ENCODE measurements at places on chromosomes 2 and 18.

DNA sequence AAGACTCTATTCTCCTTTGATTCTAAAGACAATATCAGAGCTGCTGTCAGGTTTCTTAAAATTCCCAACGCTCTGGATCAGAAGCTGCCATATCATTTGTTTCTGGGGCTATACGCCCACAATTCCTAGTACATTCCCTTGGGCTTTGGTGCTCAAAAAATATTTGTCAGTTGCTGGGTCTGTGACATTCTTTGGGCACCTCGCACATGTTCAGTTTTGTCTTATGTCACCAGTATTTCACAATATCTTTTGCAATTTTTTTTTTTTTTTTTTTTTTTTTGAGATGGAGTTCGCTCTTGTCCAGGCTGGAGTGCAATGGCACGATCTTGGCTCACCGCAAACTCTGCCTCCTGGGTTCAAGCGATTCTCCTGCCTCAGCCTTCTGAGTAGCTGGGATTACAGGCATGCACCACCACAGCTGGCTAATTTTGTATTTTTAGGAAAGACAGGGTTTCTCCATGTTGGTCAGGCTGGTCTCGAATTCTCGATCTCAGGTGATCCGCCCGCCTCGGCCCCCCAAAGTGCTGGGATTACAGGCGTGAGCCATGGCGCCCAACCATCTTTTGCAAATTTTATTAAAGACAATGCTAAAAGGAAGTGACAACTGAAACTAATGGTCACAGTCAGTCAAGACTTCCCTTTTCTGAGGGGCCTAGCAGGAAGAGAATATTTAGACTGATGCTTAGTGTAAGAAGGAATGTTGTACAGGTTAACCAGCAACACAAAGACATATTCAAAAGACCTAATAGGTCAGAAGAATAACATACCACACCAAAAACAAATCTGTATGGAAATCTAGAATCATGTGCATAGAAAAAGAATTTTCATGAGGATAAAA, 6.8 kb downstream of the ZNF397 start:
- DNase-seq, result no peak

- peak; percentile 25 for DNase-seq
Measured at GRCh38 chr2:142841788-142842187, 35.7 kb upstream of the KYNU start.

DNA sequence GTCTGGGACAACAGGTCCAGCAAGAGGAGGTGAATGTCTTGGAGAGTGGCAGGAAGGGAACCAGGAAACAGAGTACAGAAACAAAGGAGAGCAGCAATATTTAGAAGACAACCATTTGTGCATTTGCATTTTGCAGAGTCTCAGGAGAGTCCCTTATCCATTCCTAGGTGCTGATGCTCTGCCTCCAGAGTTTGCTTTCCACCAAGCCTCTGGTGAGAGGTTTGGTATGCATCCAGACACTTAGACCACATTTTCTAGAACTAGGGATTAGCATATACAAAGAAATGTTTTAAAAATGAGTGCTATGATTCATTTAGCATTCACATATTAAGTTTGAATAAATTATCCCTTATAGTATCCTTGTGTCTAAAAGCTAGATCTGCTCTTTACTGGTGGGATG, 18.5 kb upstream of the LRATD1 start:
- no peak for DNase-seq

DNA sequence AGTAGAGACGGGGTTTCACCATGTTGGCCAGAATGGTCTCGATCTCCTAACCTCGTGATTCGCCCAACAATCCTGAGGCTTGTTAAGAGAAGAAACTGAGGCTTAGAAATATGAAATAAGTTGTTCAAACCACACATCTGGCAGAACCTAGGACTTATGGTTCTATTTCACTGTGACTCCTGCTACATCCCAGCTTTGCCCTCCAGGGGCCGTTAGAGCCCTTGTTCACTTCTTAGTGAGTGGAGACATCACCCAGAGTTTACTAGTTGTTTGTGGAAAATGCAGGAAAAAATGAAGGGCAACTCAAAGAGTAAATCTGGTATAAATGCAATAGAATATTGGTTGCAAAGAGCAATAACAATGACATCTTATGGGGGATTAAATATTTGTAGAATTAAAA, 43.9 kb downstream of the MARCHF4 start:
- DNase-seq, result peak; percentile 59

DNA sequence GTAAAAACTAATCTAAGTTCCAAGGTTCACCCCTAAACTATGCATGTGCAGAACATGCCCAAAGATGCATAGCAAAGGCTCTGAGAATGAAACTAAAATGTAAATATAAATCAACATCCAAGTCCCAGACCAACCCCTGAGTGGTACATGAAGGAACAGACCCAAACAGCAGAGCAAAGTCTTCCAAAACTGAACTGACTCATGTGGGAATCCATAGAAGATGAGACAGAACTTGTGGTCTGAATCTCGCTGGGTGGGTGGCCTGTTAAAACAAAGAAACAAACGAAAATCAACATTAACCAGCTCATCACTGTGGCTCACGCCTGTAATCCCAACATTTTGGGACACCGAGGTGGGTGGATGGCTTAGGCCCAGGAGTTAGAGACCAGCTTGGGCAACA, 29.5 kb upstream of the ATRAID start:
- DNase-seq, result no peak

- no peak for DNase-seq
Measured at GRCh38 chr18:79234438-79234837, 161.3 kb upstream of the NFATC1 start.

- no peak for DNase-seq
Measured at GRCh38 chr2:196902828-196903227, 23.7 kb downstream of the PGAP1 start.

DNA sequence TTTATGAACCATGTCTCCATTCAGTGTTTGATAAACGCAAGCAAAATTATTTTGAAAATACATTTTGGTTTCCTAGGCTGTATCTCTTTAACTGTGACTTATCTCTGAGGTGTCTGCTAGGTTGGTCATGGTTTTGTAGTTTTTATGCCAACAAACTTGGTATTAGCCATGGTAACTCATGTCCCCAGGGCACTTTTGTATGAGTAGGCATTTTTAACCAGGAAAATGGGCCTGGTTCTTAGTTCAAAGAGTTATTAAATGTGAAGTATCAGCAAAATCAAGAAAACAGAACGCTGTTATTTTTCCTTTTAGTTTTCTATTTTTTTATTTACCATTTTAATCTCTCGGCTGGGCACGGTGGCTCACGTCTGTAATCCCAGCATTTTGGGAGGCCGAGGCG, 179.3 kb upstream of the LHCGR start:
- DNase-seq, result no peak

GRCh38 chr18:55587418-55588110, 428 bp downstream of the TCF4 start:
- peak; percentile 67 for DNase-seq

DNA sequence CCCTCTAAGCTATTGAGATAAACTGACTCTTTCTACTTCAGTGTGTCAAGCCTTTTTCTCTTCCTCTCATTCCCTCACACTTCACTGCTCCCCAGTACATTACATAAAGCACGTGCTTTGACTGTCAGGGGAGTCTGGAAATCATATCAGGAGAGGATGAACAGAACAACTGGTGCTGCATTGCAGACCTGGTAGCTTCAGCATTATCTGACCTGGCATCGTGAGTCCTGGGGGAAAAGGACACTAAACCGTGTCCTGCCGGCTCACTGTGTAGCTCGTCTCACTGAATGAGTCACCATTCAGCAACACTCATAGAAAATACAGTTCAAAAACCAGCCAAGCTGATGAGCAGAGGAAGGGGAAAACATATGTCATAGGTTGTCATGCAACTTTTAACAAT, 108.5 kb upstream of the UNC80 start:
- DNase-seq, result peak; percentile 25

GRCh38 chr2:70943205-70943871, 7.6 kb downstream of the ATP6V1B1 start:
- DNase-seq, result no peak

DNA sequence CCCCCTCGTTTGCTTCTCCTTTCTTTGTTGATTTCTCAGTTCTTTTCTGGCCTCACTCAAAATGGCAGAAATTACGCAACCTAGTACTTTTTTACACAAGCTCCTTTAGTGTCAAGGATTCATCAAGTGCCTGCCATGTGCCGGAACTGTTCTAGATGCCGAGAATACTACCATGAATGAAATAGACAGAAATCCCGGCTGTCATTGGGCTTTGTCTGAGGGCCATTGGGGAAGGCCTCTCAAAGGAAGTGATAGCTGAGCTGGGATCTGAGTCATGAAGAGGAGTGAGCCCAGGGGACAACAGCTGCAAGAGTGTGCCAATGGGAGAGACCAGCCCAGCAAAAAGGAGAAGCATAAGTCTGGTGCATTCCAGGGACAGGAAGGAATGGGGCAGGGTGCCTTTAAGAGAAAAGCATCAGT, 34.3 kb upstream of the PPP1CB start:
- peak; percentile 97 for DNase-seq

DNA sequence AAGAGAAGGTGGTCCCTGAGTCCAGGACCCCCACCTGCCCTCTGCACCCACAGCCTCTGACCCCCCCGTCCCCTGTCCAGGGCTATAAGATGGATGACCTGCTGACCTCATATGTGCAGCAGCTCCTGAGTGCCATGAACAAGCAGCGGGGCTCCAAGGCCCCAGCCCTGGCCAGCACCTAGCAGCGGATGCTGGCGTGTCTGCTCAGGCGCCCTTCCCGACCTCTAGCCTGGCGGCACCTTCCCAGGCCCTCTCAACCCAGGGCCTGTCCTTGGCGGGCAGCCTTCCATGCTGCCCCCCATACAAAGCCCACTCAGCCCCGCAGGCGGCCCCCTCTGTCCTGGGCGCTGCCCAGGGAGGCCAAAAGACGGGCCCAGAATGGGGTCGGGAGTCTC, 8.7 kb upstream of the GPR17 start:
- no peak for DNase-seq

GRCh38 chr2:136253288-136254004, 135.5 kb upstream of the CXCR4 start:
- DNase-seq, result no peak

- DNase-seq, result no peak
Measured at GRCh38 chr18:63099848-63100629, 219.5 kb downstream of the BCL2 start.

DNA sequence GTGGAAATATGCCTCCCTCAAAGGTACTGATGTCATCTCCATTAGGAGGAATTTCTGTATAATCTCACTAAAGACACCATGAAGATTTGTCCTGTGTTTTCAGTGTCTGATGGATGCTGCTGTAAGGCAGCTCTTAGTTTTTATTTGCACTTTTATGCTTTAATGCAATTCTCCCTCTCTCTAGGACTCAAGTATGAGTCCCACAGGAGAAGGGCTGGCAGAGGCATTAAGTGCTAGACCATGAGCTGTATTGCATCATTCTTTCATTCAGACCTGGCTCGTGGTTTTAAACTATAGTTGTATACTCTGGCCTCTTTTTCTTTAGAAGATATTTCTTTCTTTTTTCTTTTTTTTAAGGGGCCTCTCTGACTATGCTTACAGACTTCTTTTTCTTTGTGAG, 805.6 kb downstream of the DPP10 start:
- DNase-seq, result no peak

DNA sequence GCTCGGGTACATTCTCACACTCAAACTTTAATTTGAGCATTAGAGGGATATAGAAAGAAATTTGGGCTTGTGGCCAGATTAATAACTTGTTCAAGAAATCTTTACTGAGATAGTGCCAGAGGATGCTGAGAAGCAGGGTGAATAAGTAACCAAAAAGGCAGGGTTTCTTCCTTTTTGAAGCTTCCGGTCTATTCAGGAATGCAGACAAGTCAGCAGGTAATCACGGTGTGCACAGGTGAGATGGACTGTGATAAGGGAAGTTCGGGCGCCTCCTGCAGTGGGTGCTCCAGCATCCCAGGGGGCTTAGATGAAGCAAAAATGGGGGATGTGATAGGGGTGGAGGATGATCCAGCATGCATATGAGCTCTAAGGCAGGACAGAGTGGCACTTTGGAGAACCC, 44.9 kb upstream of the CYP1B1 start:
- no peak for DNase-seq

GRCh38 chr2:226355600-226355999, 444.0 kb downstream of the IRS1 start:
- DNase-seq, result no peak

DNA sequence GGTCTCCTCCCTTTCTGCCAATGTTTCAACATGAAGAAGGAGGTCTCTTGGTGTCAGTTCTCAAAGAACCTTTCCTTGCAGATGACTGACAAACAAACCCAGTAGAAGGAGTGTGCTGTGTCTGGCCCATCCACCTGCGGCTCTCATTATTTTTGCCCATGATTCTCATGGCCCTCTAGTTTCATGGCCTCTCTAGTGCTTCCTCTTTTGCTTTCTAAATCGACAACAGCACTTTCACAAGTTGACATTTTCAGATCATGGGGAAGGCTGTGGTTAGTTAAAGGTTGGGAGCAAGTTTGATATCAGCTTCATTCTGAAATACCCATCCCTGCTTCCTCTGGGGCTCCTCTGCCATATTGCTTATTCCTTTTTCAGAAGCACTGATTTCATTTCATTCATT, 805.2 kb downstream of the SLC4A3 start:
- DNase-seq, result no peak

DNA sequence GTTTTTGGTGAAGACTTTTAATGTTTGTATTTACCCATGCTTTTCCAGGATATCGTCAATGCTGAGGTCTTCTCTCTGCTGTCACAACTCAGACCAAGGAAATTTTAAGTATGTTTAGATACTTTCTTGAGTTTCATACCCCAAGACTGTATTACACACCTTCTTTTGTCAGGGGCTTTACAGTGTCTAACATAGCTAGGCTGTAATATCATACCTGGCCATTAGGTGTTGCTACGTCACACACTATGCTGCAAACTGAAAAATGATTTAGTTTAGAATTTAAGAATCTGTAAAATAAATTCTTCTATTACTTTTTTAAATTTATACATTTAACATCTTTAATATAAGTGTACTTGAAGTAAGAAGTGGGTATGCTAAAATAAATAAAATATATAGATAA, 358.4 kb upstream of the NRP2 start:
- DNase-seq, result peak; percentile 30

DNA sequence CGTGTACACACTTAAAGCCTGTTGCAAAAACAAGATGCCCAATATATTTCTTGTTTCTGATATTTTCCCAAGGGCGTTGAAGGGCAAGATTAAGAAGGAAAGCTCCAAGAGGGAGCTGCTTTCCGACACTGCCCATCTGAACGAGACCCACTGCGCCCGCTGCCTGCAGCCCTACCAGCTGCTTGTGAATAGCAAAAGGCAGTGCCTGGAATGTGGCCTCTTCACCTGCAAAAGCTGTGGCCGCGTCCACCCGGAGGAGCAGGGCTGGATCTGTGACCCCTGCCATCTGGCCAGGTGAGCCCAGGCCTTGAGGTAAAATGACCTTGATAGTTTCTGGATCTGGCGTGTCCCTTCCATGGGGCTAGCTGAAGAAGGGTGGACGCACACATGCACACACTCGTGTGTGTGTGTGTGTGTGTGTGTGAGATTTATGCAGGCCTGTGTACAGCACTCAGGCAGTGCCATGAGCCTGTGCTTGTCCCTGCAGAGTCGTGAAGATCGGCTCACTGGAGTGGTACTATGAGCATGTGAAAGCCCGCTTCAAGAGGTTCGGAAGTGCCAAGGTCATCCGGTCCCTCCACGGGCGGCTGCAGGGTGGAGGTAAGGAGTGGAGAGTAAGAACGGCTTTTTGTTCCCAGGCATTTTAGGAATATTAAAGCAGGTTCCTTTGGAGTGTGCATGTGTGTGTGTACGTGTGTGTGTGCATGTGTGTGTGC, 23.6 kb downstream of the MLPH start:
- no peak for DNase-seq

- peak; percentile 77 for DNase-seq
Measured at GRCh38 chr2:150142561-150142960, 344.9 kb downstream of the RND3 start.

All from fibroblast of pulmonary artery (primary cell).